ENCODE measurements at places on chromosomes 12 and 14.

GRCh38 chr12:7242176-7243101, 53.0 kb downstream of the PEX5 start:
- no peak for DNase-seq

DNA sequence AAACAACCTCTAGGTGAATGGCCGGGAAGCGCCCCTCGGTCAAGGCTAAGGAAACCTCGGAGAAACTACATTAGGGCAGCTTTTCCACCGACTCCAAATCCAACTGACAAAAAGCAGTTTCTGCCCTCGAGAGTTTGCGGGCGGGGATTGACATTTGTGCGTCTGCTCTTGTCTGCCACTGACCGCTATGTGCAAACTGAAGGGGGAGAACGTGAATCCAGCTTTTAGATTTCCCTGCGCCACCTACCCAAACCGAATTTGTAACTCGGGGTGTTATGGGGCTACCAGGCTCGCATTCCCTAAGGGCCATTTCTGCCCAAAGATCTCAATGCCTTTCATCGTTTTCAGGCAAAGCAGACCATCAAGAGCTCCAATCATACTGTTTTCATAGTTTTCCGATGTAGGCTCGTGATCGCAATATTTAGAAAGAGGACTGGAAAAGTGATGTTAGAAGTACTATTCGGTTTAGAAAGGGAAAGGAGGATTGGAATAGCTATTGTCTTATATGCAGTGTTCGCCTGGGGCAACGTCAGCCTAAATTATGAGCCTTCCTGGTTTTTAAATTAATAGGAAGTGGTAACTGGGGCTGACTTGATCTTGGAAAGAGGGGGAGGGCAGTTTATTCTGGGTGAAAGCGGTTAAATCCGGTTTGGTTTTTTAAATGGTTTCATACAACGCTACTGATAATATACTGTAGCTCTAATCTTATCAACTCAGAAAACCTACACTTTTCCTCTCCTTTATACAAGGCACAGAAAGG, 45.4 kb downstream of the BCAT1 start:
- peak; percentile 29 for DNase-seq

GRCh38 chr12:31004666-31005065, 69.0 kb upstream of the DDX11 start:
- DNase-seq = no peak

- no peak for DNase-seq
These were observed 94.6 kb downstream of the PPM1A start for GRCh38 chr14:60343571-60344071.

DNA sequence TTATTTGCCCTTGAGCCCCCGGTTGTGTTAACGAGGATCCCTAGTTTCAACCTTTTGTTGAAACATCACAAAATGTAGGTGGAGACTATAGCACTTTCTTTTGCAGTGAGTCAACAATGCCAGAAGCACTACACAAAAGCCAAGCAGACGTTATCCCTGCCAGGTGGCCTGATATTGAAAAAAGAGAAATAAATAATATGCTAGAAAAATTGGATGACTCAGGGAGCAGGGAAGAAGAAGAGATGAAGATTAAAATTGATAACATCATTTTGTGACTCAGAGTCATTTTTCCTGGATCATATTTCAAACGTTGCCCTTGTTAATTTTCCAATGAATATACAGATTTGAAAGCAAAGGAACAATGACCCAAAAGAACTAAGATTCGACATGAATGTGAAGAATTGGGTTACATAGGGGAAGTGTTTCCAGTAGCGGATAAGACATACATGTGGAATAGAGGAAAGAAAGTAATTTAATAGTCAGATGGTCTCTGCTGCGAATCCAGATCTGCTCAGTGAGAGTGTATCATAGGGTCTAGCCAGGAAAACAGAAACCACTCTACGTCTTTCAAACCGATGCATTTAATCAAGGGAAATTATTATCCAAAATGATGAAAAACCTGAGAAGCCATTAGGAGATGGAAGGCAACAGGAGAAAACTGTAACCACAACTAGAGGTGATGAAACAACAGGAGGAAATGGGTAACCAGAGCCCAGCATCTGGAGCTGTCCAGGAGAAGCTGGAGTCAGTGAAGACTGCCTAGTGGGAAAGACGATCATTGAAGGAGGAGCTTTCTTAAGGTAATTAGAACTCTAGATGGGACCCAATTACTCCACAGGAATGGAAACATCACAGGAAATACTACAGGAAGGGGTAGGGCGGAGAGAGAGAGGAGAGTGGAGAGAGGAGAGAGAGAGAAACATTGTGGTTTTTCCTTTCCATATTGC, 57.9 kb downstream of the RERG start:
- peak; percentile 66 for DNase-seq

GRCh38 chr14:30195941-30196340, 268.3 kb upstream of the PRKD1 start:
- peak; percentile 72 for DNase-seq

DNA sequence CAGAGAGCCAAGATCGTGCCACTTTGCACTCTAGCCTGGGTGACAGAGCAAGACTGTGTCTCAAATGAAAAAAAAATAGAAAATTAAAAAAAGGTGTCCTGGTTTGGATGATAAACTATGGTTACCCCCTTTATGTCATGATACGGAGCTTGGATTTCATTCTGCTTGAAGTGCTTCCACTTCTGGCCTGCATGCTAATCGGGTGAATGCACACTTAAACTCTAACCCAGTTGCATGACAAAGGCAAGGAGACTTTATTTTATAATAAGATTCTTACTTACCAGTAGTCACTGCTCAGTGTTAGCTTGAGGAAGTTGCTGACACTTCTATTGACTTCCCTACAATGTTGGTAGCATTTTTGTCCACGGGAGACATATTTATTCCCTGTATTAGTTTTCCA, 24.3 kb downstream of the CFAP54 start:
- no peak for DNase-seq

DNA sequence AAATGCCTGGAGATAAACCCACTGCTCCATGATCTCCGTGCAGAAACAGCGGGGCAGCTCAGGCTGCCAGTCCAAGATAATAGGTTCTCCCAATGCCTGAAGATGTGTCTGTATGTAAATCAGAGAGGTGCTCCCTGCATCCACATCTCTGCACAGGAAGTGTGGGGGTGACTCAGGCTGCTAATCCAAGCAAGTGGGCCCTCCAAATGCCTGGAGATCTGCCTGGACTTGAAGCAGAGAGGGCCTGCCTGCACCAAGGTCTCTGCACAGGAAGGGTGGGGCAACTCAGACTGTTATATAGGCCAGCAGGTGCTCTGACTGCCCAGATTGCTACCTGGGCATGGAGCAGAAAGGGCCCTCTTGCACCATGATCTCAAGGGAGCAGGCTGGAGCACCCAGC, 504.7 kb downstream of the LRFN5 start:
- DNase-seq = no peak

- peak; percentile 49 for DNase-seq
These were observed 206.9 kb downstream of the TMEM132D start for GRCh38 chr12:129696926-129697325.

- no peak for DNase-seq
These were observed 15.0 kb upstream of the EMP1 start for GRCh38 chr12:13181375-13182070.

DNA sequence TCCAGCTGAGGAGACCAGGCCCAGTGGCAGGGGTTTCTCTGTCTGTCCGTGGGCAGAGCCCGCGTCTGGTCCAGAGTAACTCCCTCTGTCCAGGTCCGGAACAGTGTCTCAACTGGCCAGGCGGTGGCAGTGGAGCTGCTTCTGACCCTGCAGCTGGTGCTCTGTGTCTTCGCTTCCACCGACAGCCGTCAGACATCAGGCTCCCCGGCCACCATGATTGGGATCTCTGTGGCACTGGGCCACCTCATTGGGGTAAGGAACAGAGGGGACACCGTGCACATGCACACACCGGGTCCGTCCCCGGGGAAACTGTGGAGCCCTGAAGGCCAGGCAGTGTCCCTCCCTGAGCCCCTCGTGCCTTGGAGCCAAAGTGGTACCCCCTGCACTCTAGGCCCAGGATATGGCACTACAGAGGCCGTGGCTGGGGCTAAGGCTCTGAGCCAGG, 1.5 kb downstream of the AQP6 start:
- peak; percentile 71 for DNase-seq

DNA sequence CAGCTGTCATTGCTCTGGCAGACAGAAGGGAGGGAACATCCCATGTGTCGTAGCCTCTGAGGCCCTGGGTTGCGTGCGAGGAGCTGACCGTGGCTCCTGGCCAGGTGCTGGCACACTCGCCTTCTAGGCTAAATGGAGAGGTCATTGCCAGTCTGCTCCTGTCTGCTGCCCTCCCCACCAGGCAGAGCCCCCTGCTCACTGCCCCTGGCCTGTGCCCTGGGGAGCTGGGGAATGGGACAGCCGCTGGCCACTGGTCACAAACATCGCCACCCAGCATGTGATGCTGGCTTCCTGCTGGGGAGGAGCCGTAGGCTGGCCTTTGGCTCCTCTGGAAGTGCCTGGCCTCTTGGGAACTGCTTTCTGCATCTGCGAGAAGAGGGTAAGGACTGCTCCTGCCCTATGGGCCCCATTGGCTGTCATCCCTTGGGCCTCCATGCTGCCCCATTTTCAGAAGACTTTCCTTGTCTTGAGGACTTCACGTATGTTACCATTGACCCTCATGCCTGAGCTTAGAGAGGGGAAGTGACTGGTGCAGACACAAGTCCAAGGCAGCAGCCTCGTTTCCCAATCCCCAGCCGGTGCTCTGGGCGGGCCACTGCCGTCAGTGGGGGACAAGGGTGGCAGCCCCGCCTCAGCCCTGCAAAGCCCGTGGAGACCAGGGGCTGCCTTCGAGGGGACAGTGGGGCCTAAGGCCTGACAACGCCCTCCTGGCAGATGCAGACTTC, 2.0 kb upstream of the TNFAIP2 start:
- DNase-seq = no peak

DNA sequence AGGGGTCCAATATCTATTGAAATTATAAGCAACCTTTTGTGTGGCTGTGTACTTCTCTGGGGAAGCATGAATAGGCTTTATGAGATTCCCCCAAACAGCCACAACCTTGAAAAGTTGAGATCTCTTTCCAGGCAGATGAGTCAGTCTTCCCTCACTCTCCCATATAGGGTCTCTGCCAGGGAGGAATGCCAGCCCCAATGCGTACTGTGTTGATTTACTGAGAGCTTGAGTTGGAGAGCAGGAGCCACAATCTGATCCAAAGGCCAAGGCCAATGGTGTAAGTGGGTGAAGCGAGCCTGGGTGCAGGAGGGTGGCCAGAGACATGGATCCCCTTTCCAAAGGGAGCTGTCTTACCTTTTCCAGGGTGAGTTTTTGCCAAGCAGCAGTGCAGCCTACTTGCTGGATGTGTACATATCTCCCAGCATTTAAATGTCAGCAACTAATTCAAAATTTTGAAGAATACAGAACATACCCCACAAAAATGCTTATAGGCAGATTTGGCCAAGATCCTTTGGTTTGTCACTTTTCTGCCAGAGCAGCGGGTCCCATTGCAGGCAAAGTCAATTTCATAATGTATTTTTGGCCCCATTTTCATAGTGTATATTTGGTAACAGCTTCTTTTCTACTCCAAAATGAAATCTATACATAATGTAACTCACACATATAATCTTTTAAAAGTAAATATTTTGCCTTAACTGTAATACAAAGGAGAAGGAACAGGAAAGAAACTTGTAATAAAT, 88.2 kb downstream of the TBC1D30 start:
- peak; percentile 41 for DNase-seq

DNA sequence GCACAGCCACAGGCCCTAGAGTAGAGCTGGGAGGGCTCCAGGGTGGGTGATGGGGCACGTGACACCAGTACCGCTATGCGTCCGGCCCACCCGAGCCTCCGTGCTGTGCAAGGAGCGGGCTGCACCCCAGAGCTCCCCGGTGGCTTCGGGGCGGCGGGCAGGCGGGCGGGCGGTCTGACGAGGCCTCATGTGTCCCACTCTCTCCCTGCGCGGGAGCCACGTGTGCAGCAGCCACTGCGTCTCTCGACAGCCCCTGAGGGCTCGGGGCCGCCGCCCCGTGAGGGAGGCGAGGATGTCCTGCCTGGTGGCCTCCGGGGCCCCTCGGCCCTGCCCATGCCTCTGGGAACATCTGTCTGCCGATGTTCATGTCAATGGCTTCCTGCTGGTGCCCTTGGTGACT, 51.2 kb upstream of the FBRSL1 start:
- no peak for DNase-seq

DNA sequence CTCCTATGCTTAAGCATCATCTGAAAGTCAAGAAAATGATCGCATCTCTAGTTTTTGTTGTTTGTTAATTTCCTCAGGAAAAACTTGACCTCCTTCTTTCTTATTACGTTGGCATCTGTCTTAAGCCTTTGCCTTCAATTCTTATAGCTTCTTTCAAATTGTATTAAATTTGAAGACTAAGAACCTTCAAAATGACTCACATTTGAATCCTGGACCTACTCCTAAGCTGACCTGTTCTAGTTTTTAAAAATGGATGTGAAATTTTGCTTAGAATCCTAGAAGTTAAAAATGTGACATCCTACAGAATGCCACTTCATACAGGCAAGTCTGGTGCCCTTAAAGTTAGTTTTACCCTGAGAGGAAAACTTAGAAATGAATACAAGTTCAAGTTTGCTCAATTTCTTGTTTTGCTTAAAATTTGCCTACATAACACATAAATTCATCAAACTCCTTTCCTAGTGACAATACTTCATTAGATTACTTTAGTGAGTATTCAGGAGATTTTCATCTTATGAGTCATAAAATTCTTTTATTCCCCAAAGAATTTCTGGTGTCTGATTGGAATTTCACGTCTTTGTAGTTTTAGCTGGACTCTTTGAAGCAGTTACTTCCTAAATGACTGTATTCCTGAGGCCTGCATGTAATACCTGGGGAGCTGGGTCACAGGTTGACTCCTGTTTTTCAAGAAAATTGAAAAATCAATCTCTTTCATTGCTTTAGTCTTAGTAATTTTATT, 152.3 kb downstream of the MSRB3 start:
- peak; percentile 76 for DNase-seq

- no peak for DNase-seq
These were observed 168.9 kb downstream of the ADGRD1 start for GRCh38 chr12:131122631-131123030.

- peak; percentile 96 for DNase-seq
These were observed 6.6 kb downstream of the POMT2 start for GRCh38 chr14:77314043-77314442.

GRCh38 chr12:64216239-64216638, 5.9 kb downstream of the KICS2 start:
- no peak for DNase-seq

GRCh38 chr14:24996930-24997725, 52.8 kb downstream of the STXBP6 start:
- no peak for DNase-seq

DNA sequence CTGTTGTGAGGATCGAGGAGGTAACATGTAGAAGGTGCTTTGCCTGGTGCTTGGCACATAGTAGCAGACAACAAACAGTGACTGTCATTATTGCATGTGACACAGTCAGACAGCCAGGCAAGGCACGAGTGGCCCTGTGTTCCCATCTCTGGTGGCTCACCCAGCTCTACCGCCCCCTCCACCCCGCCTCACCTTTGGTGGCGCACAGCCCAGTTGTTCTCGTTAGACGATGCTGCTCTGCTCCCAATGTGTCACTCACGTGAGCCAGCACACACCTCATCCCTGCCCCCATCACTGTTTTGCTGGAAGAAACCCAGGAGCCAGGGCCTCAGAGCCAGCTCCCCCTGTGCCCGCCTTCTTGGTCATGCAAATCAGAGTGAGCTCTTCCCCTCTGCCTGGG, 113.3 kb downstream of the CALM1 start:
- DNase-seq = no peak
